Activated CD8-positive, alpha-beta memory T cell treated with anti-CD3 and anti-CD28 coated beads, Interleukin-2, amount 50 U/mL, for 4 hours (primary cell): ENCODE measurements at places on chromosomes 13 and 19.

GRCh38 chr13:32895296-32895695 is 120.9 kb upstream of the KL start:
- DNase-seq = no peak

- DNase-seq = no peak
These were observed at the start of gene ELANE for GRCh38 chr19:852136-853013. Gene ELANE, plus strand, starts transcription at chr19:852303. Its CDS starts 26 bp downstream, at chr19:852329.

GRCh38 chr13:49407068-49407467 is 36.8 kb downstream of the CAB39L start:
- DNase-seq = no peak

GRCh38 chr19:39915101-39915847 is 19.2 kb downstream of the FCGBP start:
- no peak for DNase-seq

DNA sequence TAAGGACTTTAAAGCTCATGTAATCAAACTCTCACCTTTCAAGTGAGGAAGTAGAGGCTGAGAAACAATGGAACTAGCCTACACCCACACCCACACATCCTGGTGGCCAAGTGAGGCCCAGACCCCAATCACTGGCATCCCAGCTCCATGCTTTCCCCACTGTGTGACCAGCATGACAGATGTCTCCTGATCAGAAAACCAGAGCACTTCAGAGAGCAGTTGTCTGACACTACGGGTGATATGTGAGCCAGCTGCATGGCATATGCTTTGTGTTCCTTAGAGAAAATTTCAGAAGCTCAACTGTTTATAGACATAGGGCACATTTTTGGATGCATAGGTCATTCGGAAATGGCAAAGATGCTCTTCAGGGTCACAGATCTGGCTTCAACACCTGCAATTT is 315.2 kb downstream of the NDFIP2 start:
- no peak for DNase-seq

DNA sequence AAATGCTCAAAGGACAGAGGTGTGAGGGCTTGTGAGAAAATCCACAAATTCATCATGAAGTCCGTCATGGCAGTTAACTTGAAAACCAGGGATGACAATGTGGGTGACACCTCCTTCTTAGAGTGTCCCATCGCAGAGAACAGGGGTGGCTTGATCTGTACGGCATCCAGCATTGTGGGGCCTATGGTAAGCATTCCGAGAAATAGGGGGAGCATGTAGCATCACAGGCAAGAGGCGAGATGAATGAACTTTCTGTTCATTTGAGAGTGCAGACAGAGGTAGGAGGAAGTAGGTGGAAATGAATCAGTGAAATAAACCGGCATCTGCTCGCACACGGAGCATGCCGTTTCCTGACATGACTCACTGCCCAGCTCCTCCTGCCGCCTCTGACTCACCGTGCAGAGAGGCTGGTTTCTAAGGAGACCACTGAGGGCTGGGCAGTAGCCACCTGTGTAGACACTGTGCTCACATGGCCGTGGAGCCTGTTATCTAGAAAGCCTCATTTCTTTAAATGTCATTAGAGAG is 339.0 kb downstream of the RFC3 start:
- no peak for DNase-seq

DNA sequence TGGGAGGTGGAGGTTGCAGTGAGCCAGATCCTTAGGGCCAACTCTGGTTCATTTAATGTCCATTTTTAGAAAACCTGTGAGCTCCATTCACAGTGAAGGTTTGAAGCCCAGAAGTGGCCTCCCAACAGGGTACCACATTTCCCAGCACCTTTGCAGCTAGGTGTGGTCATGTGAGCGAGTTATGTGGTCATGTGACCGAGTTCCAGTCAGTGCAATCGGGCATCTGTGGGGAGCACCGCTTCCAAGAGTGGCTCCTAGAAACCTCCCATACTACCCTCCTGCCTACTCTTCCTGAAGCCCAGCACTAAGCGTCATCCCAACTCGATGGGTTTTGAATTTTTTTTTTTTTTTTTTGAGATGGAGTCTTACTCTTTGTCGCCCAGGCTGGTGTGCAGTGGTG is 663 bp upstream of the PLA2G4C start:
- no peak for DNase-seq

DNA sequence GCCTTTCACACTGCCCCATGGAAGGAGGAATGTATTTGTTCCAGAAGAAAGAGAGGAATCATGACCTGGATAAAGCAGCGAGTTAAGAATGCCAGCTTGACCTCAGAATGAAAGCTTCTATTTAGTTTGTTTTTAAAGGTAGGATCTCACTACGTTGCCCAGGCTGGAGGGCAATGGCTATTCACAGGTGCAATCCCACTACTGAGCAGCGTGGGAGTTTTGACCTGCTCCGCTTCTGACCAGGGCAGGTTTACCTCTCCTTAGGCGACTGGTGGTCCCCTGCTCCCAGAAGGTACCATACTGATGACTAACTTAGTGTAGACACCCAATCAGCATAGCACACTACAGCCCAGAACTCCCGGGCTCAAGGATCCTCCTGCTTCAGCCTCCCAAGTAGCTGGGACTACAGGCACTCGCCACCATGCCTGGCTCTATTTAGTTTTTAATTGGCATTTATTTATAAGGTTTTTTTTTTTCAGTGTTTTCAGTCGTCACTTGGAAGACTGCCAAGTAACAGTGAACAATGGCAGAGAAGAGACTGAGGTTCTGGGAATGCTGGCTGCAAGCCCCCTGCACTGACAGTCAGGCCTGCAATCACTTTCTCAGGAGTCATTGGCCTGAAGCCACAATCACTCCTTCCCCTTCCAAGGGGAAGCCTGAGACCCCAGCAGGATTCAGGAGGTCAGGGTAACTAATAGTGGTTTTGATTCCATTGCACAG is 73.1 kb downstream of the EPS15L1 start:
- no peak for DNase-seq

GRCh38 chr13:100645382-100645781 is 29.2 kb downstream of the TMTC4 start:
- DNase-seq = no peak

DNA sequence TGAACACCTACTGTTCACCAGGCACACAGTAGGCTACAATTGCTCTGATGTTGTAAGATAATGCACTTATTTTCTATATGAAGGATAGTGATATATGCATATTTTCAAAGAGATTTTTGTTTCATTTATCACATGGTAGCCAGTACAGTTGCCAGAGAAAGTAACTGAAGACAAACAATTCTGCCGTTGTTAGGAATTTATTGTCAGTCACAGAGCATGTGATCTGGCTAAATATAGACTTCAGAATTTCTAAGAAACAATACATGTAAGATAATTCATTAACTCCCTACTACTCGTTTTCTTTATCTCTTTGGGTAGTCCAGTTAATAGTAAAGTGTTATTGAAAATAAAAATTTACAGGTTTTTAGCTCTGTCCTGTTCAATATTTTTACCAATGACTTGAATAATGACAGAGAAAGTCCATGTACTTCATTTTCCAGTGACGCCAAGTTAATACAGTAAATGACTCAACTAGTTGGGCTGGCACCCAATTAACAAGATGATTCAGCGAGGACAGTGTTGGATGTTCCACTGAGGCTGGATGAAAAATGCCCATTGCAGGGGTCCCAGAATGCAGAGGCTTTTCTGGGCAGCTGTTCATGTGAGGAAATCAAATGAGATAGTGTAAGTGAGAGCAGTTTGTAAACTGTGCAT is 35.6 kb downstream of the GJA3 start:
- no peak for DNase-seq

DNA sequence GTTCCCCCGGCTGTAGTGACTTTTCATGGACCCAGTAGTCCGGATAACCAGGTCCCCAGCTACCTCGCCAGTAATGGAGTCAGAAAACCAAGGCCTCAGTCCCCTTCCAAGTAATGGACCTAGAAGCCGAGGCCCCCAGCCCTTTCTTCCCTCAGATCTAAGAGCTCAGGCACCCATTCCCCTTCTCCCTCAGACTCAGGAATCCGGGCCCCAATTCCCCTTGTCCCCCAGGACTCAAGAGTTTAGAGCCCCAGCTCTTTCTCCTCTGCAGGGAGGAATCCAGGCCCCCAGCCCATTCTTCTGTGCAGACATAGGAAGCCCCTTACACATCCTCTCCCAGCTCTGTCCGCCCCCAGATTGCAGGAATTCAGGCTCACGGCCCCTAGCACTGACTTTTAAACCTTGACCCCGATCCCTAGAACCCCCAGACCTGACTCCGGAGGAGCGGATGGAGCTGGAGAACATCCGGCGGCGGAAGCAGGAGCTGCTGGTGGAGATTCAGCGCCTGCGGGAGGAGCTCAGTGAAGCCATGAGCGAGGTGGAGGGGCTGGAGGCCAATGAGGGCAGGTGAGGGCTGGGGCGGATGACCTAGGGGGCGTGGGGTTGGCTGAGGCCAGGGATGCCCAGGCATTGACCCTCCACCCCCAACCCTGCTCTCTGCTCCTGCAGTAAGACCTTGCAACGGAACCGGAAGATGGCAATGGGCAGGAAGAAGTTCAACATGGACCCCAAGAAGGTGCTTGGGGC is 938 bp downstream of the CYTH2 start:
- DNase-seq = no peak

- DNase-seq = no peak
These were observed 112.1 kb downstream of the RAB20 start for GRCh38 chr13:110449219-110450015.

DNA sequence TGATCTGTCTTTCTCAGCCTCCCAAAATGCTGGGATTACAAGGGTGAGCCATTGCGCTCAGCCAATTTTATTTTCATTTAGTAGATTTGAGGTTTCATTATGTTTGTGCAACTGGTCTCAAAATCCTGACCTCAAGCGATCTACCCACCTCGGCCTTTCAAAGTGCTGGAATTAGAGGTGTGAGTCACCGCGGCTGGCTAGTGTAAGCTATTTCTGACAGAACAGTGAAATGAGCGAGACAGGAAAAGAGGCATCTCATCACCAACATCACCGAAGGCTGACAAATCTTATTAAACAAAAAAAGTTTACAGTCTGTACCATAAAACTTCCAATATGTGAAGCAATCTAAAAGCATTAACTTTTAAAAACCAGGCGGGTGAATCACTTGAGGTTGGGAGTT is 12.2 kb upstream of the ZNF888 start:
- no peak for DNase-seq

DNA sequence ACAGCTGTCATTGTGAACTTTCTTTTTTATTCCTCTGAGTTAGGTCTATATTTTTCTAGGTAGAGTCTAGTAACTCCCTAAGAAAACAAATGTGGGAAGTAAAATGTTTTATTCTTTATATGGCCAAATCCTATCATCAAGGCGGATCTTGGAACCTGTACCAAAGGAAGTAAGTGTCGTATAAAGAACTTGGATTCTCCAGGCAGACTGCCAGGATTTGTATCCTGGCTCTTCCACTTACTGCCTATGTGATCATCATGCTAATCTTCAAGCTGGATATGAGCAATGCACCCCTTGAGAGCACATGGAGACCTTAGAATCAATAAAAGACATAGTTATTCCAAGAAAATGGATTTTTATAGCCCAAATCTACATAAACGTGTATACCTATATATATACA is 286.5 kb downstream of the PCDH17 start:
- DNase-seq = no peak

DNA sequence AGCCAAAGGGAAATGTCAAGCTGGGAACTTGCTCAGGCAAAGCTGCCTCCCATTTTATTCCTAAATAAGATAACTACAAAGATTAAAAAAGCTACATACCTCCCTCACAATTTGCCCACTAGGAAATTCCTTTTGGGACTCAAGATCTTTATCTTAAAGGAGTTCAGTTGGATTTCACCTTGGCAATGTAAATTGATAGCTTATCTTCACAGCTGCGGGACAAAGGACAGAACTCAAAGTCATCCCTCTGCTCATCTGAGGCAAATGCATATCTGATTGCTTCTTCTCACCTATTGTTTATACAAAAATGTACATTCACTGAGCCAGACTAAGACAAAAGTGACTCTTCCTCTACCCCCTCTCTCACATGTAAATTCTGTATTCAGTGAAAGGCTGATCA is 47.8 kb downstream of the FGF14 start:
- no peak for DNase-seq

- DNase-seq = no peak
These were observed 9.1 kb downstream of the SLITRK5 start for GRCh38 chr13:87680298-87680697.

DNA sequence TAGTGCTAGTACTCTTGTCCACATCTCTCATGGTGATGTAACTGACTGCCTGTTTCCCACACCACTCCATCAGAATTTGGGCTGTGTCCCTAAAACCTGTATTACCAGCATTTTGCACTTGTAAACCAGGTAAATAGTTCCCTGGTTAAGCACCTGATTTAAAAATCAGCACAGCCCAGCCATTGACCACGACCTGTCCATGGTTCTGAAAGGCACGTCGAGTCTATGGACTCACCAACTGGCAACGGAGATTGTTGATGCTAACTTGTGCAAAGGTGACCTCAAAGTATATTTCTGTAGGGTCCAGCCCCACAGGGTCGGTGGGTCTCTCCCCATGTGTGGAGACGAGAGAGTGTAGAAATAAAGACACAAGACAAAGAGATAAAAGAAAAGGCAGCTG is 46.7 kb upstream of the ZNF835 start:
- DNase-seq = no peak

- no peak for DNase-seq
These were observed 196.0 kb upstream of the GPR12 start for GRCh38 chr13:26956522-26957142.

DNA sequence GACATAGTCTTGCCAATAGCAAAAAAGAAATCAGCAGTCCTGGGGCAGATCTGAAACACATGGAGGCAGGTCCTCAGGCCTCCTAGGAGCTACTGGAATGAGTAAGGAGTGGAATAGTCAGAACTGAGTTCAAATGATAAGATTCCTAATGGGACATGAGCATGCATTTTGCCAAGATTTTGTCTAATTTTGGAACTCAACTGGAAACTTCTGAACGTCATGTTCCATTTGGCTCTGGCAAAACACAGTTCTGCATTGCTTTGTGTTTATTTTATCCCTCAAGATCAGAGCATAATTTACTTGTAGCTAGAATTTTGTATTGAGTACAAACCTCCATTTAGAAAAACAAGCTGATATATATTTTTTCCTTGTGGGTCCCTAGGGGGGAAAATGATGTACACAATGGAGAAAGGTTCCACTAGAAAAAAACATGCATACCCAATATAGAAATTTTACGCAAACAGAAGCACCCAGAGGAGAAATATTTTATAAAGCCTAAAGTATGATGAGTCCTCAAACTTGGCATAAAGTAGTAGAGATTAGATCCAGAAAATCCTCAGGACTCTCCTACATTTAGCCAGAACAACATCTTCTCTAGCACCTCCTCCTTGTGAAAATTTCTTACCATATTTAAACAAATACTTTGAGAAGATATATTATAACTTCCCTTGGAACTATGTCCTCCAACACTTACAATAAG is 149.0 kb upstream of the SERP2 start:
- DNase-seq = no peak

- no peak for DNase-seq
These were observed 999.4 kb downstream of the UQCRFS1 start for GRCh38 chr19:28213470-28214082.

- DNase-seq = no peak
These were observed 53.3 kb downstream of the RFX2 start for GRCh38 chr19:6056801-6057650.
